ENCODE measurements at places on chromosomes 16 and 17.

- DNase-seq: no peak
Measured at GRCh38 chr17:63136369-63137012, 170.5 kb downstream of the TANC2 start.

DNA sequence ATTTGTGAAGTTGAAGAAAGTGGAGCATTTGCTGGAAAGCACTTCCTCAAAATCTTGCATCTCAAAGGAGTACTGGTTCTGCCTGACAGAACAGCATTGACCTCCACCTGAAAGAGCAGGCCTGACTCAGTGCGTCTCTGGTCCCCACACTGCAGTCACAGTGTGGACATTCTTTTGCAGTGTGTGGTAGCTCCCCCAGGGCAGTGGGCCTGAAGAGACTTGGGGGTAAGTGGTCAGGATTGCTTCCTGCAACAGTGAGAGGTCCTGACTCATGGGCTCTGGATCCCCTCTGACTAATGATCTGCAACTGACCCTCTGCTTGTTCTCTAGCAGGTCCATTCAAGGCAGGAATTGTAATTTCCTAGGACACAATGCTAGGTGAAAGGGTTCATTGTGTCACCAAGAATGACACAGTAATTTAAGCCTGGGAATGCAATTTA lies 204.9 kb upstream of the KCNJ16 start:
- no peak for DNase-seq

GRCh38 chr17:74852237-74853047 lies 7.2 kb downstream of the GRIN2C start:
- peak; percentile 24 for DNase-seq

GRCh38 chr16:50688867-50689266 lies 4.5 kb upstream of the NOD2 start:
- DNase-seq: no peak

DNA sequence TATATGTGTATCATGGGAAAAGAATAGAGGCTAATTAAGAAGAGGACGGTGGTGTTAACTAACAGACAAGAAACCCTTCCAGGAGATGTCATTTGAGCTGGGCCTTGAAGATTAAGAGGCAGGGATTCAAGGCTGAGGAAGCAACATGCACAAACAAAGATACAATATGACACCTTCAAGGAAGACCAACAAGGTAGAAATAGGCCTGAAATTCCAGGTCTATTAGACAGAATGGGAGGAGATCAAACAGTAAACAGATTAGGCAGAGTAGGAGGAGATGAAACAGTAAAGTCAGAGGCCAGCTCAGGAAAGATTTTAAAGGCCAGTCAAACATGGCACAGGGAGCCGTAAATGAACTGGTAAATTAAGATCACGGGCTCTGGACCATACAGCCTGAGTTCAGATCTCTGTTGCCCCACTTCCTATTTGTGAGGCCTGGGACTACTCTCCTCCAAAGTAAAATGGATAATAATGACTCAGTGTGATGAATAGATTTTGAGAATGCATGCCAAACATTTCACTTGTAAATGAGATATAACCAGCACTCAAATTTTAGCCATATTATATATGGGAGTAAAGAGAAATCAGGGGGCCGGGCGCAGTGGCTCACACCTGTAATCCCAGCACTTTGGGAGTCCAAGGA lies 38.9 kb downstream of the USP31 start:
- no peak for DNase-seq

GRCh38 chr16:28316054-28316453 lies 23.7 kb downstream of the SBK1 start:
- no peak for DNase-seq

GRCh38 chr17:1997927-1998742 lies 27.0 kb downstream of the RTN4RL1 start:
- DNase-seq: no peak

DNA sequence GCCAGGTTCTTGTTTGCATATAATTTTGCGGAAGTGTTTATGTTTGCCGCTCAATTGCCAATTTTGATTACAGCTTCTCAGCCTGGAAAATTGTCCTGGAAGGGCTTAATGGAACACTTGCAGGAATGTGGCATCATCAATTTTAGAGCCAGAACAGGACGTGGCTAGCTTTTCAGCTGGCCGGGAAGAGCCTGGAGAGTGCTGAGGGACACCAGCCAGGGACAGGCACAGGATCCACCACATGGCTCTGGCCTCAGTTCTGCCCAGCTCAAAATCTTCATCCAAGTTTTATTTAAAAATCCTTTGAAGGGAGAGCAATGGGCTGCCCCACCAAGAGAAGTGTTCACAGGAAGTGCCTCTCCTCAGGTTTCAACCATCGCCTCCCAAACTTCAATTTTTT lies 287.2 kb upstream of the HSBP1 start:
- DNase-seq: no peak

DNA sequence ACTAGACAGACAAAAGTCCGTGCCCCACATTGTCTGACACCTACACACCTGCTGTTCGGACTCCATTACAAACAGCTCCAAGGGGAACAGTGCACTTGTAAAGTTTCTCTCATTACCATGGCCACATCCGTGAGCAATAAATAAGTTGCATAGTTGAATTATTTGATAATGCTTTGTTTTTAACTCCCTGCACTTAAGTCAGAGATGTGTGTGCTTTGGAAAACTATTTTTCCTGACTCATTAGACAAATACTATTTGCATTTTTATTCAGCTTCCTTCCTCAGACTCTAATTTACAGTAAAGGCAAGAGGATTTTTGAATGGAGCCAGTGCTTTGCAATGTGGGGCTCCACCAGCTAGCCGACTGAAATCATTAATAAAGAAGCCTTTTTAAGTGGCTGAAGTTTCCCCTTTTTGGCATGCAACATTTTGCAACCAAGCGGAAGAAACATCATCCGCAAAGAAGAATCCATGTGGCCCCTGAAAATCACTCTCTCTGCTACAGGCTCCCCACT lies 6.5 kb upstream of the CCL2 start:
- no peak for DNase-seq

DNA sequence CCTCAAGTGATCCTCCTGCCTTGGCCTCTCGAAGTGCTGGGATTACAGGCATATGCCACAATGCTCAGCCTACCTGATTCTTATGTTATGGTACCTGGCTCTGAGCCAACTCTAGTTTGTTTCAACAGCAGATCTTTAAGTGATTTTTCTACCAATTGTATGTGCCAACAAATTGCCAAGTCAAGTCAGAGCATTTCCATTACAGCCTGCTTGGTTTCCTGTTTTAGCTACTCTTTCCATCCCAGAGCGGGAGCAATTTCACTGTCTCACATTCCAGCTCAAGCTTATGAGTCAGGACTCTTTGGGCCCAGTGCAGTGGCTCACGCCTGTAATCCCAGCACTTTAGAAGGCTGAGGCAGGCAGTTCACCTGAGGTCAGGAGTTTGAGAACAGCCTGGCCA lies 30.8 kb upstream of the RBBP6 start:
- DNase-seq: no peak

DNA sequence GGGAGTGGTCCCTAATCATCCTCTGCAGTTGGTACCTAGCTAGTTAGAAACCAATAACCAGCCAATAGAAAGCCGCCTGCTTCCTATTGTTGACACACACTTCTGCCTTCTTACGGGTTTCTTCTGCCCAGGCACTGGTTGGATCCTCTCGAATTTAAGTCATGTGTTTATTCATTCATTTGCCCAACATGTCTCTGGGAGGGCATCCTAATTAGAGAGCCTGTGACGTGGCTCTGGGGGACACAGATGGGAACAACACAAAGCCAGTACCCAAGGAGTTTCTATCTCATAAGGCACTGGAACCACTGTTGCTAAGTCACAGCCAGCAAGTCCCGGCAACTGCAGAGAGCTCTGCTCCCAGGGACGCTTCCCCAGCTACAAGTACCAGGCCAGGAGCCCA lies 300.7 kb upstream of the TNRC6C start:
- DNase-seq: no peak

GRCh38 chr17:8518326-8518725 lies 82.6 kb downstream of the NDEL1 start:
- no peak for DNase-seq

DNA sequence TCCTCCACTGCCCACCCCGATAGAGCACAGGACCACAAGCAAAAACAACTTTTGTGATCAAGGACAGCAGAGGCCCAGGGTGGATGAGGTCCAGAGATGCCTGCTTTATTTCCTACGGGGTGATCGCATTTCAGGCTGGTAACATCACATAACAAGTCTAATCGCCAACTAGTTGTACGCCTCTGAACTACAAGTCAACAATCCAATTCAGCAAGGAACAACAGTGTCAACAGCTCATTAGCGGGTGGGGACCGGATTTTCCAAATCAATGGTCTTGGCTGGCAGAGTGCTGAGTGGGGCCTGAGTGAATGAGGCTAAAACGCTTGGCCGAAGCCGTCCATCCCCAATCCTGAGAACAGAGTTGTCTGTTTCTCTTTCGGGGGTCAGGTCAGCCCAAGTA lies 17.1 kb downstream of the MRM3 start:
- DNase-seq: no peak

DNA sequence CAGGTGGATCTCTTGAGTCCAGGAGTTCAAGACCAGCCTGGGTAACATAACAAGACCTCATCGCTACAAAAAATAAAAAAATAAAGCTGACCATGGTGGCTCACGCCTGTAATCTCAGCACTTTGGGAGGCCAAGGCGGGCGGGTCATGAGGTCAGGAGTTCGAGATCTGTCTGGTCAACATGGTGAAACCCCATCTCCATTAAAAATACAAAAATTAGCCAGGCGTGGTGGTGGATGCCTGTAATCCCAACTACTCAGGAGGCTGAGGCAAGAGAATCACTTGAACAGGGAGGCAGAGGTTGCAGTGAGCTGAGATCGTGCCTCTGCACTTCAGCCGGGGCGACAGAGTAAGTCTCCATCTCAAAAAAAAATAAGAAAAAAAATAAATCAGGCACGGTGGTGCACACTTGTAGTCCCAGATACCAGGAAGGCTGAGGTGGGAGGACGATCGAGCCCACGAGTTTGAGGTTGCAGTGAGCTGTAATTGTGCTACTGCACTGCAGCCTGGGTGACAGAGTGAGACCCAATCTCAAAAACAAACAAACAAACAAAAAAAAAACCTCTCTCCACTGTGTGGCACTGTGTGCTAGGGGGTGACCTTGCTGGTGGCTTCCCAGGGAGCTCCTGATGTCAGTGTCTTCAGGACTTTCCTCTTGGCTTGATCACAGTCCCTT lies 19.8 kb upstream of the MAPK3 start:
- DNase-seq: no peak

- peak; percentile 65 for DNase-seq
Measured at GRCh38 chr16:89201439-89202377, 1.4 kb upstream of the SLC22A31 start.

- DNase-seq: peak; percentile 27
Measured at GRCh38 chr16:81730090-81731051, 48.7 kb upstream of the PLCG2 start.

- no peak for DNase-seq
Measured at GRCh38 chr16:27720731-27721530, 171.0 kb downstream of the KATNIP start.

DNA sequence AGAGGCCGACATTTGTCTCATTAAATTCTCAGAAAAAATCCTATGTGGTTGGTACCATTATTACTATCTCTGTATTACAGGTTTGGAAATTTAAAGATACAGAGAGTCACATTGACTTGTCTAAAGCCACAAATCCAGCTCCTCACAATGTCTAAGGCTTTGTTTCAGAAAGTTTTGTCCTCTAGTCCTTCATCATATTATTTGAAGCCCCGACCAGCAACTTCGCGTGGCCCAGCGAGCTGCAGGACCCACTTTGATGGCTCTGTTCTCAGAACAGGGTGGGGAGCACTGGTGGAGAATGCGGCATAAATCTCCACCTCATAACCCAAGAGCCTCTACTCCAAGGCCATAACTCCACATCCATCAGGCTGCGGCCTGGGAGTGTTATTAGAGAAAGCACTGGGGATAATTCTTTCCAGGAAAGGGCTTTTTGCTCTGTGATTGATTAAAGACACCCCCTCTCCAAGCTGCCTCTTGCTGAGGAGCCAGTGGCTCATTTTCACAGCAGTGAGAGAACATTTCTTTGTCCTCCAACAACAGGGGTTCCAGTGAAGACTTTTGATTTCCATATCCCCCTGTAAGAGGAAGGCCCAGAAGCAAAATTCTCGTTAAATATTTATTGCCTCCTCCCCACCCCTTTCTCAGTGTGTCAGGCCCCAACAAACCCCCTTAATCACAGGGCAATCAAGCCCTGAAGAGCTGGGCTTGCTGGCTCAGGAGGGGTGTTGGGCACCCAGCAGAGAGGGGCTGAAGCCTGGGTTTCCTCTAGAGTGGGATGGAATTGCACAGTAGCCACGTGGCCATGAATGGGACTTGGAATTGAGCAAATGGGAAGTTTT lies 113.7 kb upstream of the CDH11 start:
- no peak for DNase-seq

GRCh38 chr16:82987767-82988166 lies 361.0 kb downstream of the CDH13 start:
- DNase-seq: no peak

GRCh38 chr16:71995038-71995437 lies 5.2 kb downstream of the PKD1L3 start:
- no peak for DNase-seq

DNA sequence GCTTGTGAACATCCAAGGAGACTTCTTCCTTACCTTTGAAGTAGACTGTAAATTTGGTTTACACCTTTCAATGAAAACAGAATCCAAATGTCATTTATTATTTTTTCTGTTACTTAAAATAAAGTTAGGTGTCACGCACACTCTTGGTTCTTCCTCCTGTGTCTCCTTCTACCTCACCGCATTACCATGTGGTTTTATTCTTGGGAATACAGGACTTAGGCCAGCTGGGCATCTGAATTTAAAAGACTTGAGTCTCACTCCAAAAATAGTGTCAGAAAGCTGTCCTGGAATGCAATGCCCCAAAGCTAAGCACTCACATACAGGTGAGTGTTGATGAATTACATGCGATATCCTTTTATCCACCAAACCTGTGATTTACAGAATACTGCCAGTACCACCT lies 66.4 kb downstream of the MAF start:
- no peak for DNase-seq

- DNase-seq: no peak
Measured at GRCh38 chr16:81216706-81217105, 21.8 kb upstream of the BCO1 start.

GRCh38 chr16:19138601-19139000 lies 24.8 kb downstream of the ITPRIPL2 start:
- no peak for DNase-seq

DNA sequence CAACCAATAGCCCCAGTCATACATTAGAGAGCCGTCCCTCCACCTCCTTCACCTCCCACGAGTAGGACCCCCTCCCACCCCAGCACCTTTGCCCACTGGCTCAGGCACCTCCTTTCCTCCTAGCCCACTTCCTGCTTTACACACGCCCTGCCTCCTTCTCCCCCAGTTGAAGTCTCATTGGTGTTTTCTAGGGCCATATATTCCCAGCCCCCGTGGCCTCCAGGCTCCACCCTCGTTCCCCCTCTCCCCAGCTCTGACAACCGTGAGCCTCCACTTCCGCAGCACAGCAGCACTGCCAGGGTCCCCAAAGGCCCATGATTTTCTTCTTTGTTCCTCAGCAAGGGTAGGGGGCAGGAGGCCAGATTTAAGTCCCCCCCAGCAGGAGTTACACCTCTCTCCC lies 340.3 kb upstream of the TNRC6C start:
- no peak for DNase-seq
